ENCODE measurements at places on chromosomes 6 and 20.

- ATAC-seq, result no peak
These were observed 73.9 kb downstream of the ALDH5A1 start for GRCh38 chr6:24568683-24569082.

DNA sequence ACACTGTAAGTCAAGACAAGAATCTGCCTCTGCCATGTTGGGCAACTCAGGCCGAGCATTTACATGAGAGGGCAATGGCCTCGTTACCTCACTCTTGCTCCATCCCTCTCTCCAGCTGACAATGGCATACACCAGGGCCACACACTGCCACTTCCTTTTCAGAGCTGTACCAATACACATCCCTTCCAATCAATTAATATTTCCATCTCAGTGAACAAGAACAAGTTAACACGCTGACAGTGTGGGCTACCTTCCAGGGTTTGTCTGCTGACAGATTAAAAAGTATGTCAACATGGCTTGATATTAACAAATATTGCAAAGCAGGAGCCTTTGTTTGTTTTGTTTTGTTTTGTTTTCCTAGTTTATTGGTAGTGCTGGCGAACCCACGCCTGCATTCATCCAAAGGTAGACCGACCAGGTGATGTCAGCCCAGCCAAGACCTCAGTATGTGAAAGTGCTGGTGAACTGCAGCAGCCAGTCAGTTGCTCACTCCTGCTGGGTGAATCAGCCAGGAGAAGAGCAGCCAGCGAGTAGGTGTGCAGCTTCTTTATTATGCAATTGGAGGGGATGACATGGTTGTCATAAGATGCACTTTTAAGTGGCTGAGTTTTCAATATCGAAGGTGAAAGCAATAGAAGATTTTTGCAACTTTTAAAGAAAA, 487.3 kb upstream of the JARID2 start:
- peak; percentile 81 for ATAC-seq

- peak; percentile 28 for ATAC-seq
These were observed 547 bp downstream of the SAMD5 start for GRCh38 chr6:147508866-147509608.

GRCh38 chr20:55322745-55323144, 682.6 kb downstream of the CBLN4 start:
- ATAC-seq, result no peak

GRCh38 chr20:17650301-17651128, 31.5 kb downstream of the RRBP1 start:
- no peak for ATAC-seq

GRCh38 chr6:117359581-117359980, 66.2 kb downstream of the ROS1 start:
- ATAC-seq, result no peak

- no peak for ATAC-seq
These were observed 136.6 kb downstream of the MTHFD1L start for GRCh38 chr6:151002057-151002450.

DNA sequence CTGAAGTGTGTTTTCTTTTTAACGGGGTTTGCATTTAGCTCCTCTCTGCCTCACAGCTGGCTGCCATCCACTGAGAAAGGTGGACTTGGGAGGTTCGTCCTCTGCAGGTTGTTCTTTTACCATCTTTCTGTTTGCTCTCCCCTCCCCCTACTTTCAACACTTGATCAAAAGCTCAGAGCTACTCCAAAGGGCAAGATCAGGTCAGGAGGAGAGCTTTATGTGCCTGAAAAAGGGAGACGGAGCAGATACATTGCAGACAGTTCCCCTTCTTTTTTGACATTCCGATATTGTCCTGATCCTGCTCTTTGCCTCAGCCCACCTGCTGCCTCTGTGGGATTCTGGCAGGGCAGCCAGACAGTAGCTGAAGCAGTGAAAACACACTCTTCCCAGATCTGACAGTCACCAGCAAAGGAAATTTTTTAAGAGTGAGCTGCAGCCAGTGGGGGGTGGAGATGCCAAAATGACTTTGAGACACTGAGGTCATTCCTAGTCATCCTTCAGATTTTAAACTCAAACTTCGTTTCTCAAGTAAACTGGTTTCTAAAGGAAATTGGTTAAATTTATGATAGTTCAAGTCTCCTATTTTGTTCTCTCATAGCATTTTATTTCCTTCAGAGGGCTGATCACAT, 26.5 kb downstream of the SMLR1 start:
- no peak for ATAC-seq

- ATAC-seq, result no peak
These were observed 84.7 kb downstream of the LINC00237 start for GRCh38 chr20:21021472-21021790.

DNA sequence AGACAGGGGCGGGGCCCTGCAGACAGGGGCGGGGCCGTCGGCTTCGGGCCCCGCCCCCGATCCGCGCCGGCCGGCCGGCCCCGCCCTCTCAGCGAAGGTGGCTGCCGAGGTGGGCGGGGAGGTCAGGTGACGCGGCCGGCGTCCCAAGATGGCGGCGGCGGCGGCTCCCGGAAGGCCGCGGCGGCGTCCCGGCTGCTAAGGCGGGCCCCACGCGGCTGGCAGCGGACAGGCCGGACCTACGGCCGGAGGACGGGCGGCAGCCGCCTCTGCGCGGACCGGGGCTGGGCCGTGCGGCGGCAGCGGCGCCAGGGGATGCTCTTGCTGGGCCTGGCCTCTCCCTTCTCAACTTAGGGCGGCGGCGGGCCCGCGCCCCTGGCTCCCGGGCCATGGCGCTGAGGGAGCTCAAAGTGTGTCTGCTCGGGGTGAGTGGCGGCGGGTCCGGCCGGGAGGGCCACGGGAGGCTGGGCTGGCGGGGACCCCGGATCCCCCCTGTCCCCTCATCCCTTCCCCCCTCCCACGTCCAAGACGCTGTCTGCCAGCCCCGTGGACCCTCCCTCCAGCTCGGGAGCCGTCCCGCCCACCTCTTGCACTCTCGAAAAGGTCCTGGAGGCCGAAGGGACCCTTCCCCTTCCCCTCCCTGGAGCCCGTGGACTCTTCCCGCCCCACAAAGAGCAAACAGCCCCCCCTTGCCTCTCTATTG, at the start of gene RAB22A:
RAB22A (plus strand) TSS at position 125 of the 700 bp plus-strand sequence; CDS start at position 387, 262 bp downstream.
- peak; percentile 91 for ATAC-seq

DNA sequence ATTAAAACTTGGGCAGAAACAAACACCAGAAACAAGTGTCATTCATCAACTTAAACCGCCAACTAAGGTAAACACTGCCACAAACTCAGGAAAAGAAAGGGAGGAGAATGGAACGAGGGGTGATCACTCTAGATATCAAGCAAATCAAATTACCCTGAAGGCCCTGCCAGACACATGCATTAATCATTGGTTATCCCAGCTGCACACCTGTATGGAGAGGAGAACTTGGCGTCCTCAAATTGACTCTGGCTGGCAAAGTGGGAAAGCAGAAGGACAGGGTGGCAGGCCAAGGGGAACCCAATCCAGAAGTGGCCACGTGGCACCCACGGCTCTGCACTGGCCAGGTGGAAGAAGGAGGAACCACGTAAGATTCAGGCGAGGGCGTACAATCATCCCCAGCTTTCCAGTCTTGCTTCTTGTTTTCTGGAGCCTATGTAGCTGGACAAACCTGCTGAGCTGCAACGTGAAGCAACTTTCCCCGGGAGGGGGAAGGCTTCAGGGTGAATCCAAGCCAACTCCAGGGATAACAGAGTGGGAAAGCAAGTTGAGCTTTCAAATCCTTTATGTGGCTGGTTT, 156.2 kb upstream of the JARID2 start:
- peak; percentile 93 for ATAC-seq

- no peak for ATAC-seq
These were observed 27.7 kb downstream of the ZBP1 start for GRCh38 chr20:57592263-57593092.

DNA sequence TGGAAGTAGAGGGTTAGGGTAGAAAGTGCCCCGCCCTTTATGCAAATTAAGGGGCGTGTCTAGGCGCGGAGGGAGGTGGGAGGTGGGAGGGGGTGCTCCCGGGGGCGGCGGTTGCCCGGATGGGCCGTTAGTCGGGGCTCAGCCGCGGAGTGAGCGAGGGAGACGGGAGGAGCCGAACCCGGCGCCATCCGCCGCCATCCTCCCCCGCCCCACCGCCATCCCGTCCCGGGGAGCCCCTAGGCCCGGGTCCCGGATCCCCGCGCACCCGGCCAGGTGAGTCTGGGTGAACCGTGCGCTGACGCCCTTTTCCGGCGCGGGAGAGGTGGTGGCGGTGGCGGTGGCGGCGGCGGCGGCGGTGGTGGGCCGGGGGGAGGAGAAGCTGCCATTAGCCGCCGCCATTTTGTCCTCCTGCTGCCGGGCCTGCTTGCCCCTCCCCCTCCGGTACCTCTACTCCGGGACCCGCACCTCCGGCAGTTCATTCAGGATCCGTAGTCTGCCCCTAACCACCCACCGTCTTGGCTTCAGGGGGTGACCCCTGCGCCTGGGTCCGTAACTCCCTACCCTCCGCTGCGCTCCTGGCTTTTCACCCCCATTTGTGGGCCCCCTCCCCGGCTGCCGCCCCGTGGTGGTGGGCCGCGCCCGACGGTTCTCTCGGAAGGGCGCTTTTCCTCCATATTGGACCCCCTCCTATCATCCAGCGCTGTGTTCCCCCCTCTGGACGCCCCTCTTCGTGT, at the start of gene PRRC2A:
PRRC2A (plus strand) TSS at position 130 of the 734 bp plus-strand sequence. CDS start 2,075 bp downstream, outside the sequence.
- no peak for ATAC-seq

DNA sequence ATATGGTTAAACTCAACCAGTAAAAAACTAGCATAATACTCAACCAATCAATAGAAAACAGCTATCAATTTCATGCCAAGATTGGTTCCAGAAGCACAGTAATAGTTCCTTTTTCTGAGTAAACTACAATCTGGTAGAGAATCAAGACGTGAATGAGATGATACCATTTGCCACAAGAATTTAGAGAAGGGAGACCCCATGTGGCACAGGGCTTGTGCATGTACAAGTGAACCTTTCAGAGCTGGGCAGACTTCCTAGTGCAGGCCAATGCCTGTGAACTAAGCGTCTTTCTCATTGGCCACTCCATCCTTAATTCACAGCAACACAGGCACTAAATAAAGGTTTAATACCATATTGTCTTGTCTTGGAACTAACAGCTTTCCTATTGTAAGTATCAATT, 213.5 kb downstream of the RFPL4B start:
- ATAC-seq, result no peak

GRCh38 chr20:43442282-43442880, 15.3 kb upstream of the SRSF6 start:
- no peak for ATAC-seq

DNA sequence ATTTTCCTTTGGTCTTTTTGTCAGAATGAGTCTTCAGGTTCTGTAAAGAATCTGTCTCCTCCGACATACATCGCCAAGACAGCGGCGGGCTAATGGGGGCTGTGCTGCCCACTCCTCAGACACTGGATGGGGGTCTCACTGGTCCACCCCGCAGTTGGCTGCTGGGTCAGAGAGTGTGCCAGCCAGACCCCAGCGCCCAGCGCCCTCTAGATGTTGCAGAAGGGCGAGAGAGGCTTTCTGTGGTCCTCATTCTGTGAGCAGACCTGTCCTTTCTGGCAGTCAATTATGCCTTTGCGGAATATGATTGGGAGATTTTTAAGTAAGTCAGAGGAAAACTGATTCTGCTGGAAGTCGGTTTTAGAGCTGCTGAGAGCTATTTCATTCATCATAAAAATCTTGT, 7.8 kb upstream of the CCR6 start:
- no peak for ATAC-seq

- ATAC-seq, result no peak
These were observed 46.8 kb downstream of the SNX5 start for GRCh38 chr20:17921774-17922173.

GRCh38 chr6:148044261-148044751, 298.3 kb upstream of the SASH1 start:
- ATAC-seq, result no peak

- peak; percentile 78 for ATAC-seq
These were observed 94.5 kb downstream of the PERP start for GRCh38 chr6:138012682-138013081.

- ATAC-seq, result peak; percentile 90
These were observed 33.0 kb upstream of the POU5F1 start for GRCh38 chr6:31203345-31203979.

DNA sequence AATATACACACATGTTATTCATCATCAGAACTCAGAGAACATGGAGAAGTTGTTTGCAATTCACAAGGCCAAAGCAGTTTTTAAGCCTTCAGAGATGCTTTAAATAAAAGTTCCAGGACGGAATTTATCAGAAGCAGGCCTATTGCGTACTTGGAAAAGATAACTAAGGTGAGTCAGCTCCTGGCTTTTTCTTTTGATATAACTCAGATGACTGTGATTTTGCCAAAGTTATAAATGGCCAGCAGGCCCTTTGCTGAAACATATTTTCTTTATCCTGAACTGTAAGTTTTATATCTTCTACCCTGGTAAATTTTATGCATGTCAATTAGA, 55.0 kb upstream of the PLCB1 start:
- ATAC-seq, result no peak

- no peak for ATAC-seq
These were observed 83.5 kb downstream of the ASXL1 start for GRCh38 chr20:32441638-32442037.

All from esophagus mucosa (tissue), 1 donor.